ENCODE measurements at places on chromosomes 7 and 10.

GRCh38 chr7:142485617-142486226, 227.9 kb upstream of the PRSS58 start:
- DNase-seq, result no peak

DNA sequence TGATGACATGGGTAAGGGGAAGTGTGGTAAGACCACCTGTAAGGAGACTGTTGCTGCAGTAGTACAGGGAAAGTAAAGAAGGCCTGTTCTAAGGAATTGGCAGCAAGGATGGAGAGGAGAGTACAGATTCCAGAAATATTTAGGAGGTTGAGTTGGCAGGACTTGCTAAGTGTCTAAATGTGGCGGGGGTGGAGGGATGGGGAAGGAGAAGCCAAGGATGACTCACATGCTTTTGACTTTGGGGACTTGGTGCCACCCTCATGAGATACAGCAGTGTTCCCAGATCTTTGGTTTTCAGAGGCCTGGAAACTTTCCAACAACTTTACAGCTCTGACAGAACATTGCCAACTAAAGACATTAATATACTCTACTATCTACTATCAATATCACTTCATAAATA, 45.4 kb downstream of the CDK6 start:
- DNase-seq, result no peak

- DNase-seq, result no peak
Observed at GRCh38 chr10:12579954-12580858, 230.9 kb downstream of the CAMK1D start.

DNA sequence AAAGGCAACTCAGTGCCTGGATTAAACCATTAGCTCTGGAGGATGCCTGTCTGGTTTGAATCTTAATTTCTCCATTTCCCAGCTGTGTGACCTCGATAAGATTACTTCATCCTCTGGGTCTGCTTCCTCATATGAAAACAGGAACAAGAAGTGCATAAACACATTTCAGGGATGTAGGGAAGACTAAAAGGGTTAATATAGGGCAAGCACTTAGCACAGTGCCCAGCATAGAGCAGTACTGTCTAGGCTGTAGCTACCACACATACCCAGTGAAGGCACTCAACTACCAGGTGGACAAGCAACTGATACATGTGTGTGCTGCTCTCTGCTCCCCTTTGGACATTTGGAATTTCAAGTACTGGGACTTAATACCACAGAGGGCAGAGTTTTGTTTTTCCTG, 85.4 kb downstream of the KCNMA1 start:
- no peak for DNase-seq

DNA sequence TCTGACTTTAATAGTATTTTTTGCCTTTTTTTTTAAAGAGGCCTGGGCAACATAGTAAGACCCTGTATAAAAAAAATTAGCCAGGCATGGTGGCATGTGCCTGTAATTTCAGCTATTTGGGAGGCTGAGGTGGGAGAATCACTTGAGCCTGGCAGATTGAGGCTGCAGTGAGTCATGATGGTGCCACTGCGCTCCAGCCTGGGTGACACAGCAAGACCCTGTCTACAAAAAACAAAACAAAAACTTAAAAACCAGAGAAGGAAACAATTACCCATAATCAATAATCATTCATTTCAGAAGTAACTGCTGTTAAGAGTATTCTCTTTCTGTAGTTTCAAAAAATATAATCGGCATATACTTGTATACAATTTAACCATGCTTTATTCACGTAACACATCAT, 28.0 kb downstream of the VPS26A start:
- DNase-seq, result no peak

- DNase-seq, result no peak
Observed at GRCh38 chr7:153443032-153443701, 609.0 kb upstream of the DPP6 start.

GRCh38 chr7:76165106-76165972, 36.4 kb upstream of the SRRM3 start:
- no peak for DNase-seq

GRCh38 chr10:104328646-104328895, 9.7 kb downstream of the ITPRIP start:
- no peak for DNase-seq

- DNase-seq, result no peak
Observed at GRCh38 chr10:44465401-44466115, 80.7 kb upstream of the CXCL12 start.

DNA sequence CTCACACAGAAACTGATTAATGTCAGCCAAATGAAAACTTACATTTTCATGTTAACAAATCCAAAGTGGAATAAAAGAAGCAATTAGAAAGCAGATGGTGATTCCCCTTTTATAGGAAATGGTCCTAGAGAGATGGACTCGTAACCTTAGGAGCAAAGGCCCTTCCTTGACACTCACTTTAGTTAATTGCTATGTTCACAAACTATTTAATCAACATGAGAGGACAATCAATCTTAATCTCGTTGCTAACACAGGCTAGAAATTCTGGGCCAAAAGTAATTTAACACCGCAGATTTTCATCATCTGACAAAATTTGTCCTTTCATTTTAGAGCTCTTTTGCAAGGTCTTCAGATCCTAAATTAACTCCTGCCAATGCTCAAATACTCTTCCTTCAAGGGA, 64.0 kb upstream of the DNAJB12 start:
- no peak for DNase-seq

DNA sequence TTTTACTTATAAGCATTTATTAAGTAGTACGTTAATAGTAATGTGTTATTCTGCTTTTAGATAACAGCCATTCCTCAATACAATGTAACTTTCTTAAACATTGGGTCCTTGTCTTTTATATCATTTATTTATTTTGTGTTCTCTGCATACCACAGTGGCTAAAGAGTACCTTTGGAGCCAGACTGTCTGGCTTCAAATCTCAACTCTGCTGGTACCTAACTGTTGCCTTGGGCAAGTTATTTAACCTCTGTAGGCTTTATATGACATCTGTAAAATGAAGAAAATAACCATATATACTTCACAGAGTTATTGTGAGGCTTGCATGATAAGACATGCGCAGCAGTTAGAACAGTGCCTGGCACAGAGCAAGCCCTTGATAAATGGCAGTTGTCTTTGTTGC, 397.6 kb downstream of the MDFIC start:
- DNase-seq, result no peak

DNA sequence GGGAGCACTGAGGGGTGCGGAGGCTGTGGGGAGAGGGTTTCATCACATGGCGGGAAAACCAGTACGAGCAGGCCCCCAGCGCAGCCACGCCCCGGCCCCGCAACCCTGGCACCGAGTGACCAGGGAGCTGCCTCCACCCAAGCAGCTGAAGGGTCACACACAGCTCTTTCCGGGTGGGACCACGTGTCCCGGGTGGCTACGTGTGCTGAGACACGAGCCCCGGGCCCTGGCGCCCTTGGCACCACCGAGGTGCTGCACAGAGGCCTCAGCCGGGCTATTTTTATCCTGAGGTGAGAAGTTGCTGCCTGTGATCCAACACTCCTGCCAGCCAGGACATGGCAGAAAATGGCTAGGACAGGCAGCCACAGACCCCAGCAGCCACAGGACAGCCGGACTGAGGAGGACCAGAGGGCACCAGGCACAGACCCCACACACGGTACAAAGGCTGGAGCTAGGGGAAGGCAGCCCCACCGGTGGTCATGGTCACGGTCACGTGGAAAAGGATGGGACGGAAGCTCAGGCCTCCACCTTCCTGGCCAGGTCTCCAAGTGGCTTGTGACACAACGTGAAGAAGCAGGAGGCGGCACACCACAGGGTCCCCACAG, 223.7 kb downstream of the MAD1L1 start:
- no peak for DNase-seq

GRCh38 chr10:27834476-27834875, 88.9 kb upstream of the MKX start:
- no peak for DNase-seq
